ENCODE measurements at places on chromosomes 4 and X.

DNA sequence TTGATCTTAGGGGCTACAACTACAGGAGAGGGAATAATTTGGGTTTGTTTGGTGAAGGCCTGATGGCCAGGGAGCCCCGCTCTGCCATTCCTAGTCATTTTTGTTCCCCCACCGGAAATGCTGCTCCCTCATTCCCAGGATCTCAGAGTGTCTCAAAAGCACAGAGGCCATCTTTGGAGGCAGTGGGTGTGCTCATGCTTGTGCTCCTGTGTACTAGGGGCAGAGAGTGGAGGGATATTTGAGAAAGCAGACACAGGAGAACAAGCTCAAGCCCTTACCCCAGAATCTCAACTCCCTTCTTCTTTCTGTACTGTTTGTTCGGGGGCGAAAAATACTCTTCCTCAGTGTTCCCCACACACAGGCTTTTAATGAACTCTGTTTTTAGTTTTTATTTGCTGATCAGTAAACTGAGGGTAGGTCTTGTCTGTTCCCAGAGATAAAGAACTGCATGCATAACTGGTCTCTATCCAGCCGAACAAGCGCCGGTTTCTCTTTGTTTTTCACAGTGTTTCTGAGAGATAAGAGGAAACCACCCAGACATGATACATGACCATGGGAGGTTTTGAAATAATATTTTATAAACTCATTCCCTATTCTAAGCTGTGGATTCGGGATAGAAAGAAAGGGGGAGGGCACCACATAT is 32.9 kb upstream of the XK start:
- DNase-seq, result no peak

GRCh38 chrX:21711848-21712197 is 46.1 kb downstream of the SMPX start:
- no peak for DNase-seq

- DNase-seq, result no peak
Observed at GRCh38 chr4:18479825-18480224, 458.3 kb upstream of the LCORL start.

DNA sequence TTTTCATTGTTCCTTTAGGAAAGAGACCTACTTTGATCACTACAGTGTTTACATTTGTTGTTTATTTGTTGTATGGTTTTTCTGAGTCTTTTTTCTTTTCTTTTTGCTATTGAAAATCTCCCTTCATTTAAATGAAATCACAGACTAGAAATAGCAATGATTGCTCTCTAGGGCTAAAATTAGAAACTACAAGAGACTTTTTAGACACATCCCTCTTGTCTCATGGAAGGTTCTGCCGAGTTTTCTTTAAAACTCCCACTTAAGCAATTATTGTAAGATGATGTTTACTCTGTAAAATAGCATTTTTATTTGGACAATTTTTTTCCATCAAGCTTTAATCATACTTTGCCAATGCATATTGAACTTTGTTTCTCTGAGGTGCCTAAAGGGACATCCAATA is 136.6 kb downstream of the PALLD start:
- no peak for DNase-seq

GRCh38 chr4:122665161-122665929 is 44.5 kb upstream of the IL21 start:
- no peak for DNase-seq

DNA sequence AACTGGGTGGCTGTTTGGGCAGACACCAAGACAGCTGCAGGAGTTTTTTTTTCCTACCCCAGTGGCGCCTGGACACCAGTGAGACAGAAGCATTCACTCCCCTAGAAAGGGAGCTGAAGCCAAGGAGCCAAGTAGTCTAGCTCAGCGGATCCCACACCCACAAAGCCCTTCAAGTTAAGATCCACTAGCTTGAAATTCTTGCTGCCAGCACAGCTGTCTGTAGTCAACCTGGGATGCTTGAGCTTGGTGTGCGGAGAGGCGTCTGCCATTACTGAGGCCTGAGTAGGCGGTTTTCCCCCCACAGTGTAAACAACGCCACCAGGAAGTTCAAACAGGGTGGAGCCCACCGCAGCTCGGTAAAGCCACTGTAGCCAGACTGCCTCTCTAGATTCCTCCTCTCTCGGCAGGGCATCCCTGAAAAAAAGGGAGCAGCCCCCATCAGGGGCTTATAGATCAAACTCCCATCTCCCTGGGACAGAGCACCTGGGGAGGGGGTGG is 171.4 kb downstream of the ARHGEF9 start:
- DNase-seq, result no peak

DNA sequence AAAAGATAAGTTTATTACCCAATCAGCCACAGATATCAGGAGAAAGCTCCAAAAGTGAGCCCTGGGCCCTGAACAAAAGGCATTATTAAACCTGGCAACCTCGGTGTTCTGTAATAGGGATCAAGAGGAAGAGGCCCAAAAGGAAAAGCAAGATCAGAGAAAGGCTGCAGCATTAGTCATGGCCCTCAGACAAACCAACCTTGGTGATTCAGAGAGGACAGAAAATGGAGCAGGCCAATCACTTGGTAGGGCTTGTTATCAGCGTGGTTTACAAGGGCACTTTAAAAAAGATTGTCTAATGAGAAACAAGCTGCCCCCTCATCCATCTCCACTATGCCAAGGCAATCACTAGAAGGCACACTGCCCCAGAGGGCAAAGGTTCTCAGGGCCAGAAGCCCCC is 75.7 kb downstream of the AGTR2 start:
- DNase-seq, result no peak

DNA sequence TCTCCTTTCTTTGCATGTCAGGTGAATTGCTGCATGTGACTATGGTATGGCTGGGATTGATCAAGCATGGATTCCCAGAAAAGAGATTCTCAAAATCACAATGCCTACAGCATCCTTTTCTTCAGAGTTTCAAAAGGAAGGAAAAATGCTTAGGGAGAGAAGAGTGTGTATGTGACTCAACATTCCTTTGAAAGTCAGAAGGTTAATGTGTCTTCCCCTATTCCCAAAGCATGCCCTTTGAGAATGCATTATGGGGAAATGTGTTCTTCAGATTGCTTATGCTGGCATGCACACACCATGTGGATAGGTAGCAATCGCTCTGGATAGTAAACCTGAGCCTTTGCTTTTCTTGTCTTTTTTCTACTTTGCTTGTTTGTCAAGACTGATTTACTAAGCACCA is 78.5 kb downstream of the ELOVL6 start:
- DNase-seq, result no peak

DNA sequence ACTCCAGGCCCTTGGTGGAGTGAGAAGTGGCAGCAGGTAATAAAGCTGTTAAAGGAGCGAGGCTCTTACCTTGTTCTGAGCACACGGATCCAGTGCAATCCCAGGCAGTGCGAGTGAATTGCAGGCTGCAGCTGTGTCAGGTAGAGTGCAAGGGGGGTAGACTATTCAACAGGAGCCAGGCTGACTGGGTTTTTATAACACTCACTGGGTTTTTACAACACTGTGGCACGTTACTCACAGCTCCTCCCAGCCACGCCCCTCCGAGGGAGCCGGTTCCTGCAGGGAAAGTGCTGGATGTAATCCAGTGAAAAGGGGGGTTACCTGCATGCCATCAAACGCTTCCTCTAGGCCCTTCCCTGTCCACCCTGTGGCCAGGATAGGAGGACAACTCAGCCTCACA is 358 bp downstream of the FGFBP1 start:
- no peak for DNase-seq

- no peak for DNase-seq
Observed at GRCh38 chr4:28436191-28437080, 1575.8 kb downstream of the STIM2 start.

DNA sequence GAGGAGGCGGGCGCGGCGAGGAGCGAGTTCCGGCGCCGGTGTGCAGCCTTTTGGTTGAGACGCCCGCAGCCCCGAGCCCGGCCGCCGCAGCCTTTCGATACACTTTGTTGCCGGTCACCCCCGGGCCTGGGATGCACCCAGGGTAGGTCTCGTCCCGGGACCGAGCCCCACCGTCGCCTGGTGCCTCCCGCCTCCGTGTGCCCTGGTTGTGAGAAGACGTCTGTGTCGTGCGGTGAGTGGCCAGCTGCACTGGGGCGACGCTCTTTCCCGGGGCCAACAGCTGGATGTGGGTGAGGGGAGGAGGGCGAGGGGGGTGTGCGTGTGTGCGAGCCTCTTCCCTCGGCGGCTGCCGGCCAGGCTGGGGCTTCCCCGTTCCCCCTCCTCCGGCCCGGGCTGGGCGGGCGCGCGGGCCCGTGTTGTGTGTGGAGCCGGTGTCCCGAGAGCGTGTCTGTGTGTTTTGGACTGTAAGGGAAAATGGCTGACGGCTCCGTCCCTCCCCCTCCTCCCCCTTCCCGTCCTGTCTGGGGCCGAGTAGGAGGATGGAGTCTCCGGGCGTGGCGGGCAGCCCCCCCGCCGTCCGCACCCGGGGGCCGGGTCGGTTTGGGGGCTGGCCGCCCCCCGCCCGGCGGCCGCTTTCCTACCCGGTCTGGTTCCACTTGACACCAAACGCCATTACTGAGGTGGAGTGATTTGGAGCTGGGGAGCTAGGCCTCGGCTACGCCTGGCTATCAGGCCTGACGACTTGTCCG is 807 bp downstream of the USP9X start:
- DNase-seq, result no peak

- no peak for DNase-seq
Observed at GRCh38 chr4:6342530-6343293, 73.1 kb downstream of the WFS1 start.

DNA sequence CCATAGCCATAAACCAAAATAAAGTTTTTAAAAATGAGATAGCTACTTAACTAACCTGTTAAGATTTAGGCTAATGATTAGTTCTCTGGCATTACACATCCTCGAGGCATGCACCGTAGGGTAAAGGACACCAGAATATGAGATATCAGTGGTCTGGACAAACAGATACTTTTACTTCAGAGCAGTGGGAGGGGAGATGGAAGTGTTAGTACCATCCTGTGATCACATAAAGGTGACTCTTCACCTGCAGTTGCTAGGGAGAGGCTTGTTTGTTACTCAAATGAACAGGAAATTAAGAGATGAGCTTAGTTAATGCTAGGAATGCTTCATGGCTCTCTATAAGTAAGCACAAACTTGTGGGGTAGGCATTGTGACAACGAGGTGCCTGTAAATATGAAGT is 624.4 kb upstream of the MAGEB2 start:
- no peak for DNase-seq

DNA sequence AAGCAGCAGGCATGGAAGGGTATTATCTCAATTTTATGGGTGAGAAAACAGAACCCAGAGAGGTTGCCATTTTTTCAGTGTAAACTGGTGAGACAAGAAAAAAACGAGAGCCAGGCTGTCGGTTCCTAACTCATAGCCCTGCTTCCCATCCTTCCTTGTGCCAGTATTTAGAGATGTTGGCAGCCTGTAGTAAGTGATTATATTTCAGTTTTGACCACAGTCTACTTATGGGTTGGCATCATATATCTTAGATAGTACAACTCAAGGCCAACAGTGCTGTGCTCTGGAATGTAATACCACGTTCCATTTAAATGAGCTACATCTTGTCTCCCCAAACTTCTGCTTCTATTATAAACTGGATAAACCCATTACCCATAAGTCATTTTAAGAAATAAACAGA is 40.8 kb downstream of the XK start:
- no peak for DNase-seq

- DNase-seq, result no peak
Observed at GRCh38 chr4:185211035-185211434, 1.6 kb downstream of the SNX25 start.

- DNase-seq, result no peak
Observed at GRCh38 chr4:86957215-86957614, 22.4 kb downstream of the AFF1 start.

DNA sequence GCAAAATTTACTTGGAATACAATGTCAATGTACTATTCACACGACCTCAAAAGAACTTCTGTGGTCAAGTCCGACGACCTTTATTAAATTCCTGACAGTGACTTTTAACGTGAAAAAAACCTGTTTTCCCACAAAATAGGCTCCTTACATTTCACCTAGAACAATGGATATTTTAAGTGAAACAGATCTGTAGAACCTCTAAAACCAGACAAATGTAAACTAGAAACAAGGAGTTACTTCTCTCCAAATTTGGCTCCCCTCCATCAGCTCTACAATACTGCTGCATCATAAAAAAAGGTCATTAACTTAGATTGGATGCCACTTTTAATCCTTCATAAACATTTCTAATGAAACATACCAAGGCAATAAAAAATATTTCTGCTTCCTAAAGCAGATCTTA is 1.2 kb downstream of the NEK1 start:
- DNase-seq, result no peak

DNA sequence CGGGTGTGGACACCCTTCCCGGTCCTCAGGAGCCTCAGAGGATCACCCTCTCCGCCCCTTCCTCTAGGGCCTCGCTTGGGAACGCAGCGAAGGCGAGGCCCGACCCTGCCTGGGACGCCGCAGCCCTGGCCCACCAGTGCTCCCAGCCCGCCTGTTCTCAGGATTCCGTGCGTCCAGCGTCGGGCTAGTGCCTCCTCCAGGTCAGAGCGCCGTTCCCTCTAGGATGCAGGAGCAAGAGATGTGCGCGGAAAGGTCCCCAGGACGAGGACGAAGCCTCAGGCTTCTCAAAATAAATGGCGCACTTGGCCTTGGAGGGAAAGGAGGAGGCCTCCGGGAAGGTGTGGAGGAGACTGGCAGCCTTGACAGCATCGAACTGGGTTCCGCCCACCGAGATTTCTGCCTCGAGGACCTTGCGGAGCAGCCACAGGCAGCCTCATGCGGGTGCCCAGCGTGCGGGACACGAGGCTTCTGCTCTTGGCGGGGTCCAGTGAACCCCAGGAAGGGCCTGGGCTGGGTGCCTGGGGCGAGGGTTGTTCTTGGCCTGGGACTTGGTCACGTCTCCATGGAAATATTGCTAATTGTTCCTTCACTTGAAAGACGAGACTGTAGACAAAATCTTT is 35.1 kb downstream of the PITX2 start:
- DNase-seq, result no peak

DNA sequence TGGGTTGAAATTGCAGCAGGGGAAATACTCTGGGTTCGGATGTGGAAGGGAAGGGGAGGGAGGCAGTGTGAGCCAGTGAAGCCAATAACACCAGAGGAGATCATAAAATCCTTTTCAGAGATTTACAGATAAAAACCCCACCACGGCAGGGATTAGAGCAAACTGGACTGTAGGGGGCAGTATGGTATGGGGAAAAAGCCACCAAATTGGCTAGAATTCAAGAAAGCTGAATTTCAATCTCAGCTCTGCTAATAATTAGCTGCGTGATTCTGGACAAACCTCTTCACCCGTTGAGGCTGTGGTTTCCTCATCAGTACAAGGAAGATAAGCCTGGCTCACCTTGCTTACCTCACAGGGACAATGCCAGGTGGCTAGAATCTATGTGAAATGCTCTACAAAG is 108.1 kb downstream of the ATG4A start:
- DNase-seq, result no peak

DNA sequence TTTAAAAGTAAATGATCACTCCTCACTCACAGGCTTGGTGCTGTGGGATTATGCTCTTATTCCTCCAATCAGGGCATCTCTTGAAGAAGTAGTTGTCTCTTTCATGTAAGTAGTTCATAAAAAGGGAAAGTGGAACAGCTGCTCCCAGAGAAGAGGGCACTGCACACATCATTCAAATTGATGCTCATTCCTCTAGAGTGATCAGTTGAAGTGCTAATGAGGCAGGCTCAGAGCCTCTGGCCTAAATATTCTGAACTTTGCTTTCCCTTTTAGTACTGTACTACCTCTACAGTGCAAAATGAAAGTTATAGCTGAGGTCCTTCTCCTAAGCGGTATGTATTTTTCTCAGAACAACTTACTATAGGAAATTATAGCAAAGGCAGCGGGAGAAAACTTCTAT is 1453.1 kb downstream of the ARAP2 start:
- DNase-seq, result no peak
